ENCODE measurements at places on chromosomes 12 and 14. TPM values are rescaled to one million over a fixed set of nuclear protein-coding genes. Genes with fewer than 3 reads are reported as not detected.

The SLC41A2 gene
- 16.7 TPM for total RNA-seq

The CLEC12A gene
- total RNA-seq = not detected

The IAPP gene
- not detected for total RNA-seq

The YBX3 gene
- 86.2 TPM for total RNA-seq

The GPR132 gene
- total RNA-seq = 1.0 TPM

The TM7SF3 gene
- total RNA-seq = 77.5 TPM

Measured in bronchial smooth muscle cell (primary cell).